ENCODE measurements at places on chromosomes 1 and 21. TPM values are rescaled to one million over a fixed set of nuclear protein-coding genes. Genes with fewer than 3 reads are reported as not detected.

The PLEKHN1 gene
- 2.0 TPM for total RNA-seq

DNA sequence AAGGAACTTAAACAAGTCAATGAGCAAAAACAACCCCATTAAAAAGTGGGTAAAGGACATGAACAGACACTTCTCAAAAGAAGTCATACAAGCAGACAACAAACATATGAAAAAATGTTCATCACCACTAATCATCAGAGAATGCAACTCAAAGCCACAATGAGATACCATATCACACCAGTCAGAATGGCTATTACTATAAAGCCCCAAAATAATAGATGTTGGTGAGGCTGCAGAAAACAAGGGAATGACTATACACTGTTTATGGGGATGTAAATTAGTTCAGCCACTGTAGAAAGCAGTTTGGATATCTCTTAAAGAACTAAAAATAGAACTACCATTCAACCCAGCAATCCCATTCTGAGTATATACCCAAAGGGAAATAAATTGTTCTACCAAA lies 51.2 kb downstream of the MRPL39 start:
- DNase-seq, result no peak

DNA sequence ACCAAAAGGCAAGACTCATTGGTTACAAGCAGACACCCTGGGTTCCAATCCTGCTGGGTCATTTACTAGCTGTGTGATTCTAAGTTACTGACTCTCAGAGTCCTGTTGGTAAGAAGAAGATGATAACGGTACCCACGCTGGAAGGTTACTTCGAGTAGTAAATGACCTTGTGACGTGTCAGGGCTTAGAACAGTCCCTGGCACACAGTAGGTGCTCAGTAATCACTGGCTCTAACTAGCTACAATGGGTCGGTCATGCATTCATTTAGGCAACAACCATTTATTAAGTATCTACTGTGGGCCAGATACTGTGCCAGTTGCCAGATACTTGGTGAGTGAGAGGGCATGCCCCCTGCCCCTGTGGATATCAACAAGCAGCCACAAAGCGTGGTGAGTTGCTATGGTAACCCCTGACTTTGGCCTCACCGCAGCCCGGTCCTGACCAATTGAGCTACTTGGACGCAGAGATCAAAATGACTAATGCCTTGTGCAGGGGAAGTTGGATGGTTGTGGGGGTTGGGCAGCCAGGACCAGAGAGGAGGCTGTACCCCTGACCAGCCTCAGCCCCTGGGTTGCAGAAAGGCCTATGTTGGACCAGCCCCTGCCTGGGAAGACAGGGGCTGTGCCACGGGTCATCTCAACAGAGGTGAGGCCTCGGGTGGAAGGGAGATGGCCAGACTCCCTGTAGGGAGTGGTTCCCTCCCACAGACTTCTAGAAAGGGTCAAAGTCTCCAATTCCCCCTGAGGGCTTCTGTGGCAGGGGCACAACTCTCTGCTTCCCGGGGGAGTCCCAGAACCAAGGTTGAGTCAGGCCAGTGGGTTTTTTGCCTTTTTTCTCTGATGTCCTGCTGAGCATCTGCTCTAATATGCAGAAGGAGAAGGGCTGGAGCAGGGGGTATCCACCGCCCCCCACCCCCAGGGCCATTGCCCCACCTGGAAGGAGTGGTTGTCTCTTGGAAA lies 16.0 kb downstream of the DHRS3 start:
- peak; percentile 69 for DNase-seq

GRCh38 chr1:18631496-18632217 lies 1.0 kb downstream of the PAX7 start:
- peak; percentile 85 for DNase-seq

The IGSF21 gene
- total RNA-seq, result 32.0 TPM

DNA sequence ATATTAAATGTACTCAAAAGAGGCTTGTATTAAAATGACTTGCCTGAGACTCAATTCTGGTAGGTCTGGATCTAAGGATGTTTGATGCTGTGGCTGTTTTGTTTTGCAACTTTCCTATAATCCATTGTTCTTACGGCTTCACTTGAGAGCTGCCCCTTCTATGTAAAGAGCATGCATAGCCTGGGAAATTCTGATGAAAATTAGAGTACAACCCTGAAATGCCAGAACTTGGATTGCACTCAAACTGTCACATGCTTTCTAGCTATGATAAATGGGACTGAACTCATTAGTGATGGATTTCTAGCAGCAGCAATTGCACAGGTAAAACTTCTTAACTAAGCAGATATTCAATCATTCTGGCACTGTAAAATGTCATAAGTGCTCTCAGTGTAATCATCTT lies 67.9 kb downstream of the OLFM3 start:
- no peak for DNase-seq

DNA sequence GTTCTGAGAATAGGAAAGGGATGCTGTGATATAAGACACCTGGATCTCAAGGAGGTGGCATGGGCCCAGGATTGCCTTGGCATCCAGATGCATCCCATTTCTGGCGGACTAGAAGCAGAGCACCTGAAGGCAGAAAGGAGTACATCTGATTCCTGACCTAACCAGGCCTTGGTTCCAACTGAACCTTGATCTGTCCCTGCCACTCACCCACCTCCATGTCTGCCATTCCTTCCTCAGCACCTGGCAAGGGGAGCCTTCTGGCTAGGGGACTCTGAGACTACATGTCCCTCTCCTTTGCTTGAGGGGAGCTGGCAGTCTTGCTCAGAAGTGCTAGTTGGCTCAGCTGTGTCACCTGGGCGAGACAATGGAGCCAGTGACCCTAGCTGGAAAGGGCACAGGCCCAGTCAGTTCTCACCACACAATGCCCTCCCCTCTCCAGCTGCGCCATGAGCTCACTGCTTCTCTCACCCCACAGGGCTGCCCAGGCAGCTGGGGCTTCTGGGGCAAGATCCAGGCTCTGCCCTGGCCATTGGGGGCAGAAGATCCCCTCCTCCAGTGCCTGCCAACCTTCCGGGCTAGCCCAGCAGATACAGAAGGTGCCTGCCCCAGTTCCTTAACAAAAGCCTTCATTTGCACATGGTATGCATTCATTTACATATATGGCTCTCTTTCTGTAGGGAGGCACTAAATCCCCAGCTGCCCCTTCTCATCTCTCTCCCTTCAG lies 2.9 kb downstream of the IGSF8 start:
- DNase-seq, result peak; percentile 90

DNA sequence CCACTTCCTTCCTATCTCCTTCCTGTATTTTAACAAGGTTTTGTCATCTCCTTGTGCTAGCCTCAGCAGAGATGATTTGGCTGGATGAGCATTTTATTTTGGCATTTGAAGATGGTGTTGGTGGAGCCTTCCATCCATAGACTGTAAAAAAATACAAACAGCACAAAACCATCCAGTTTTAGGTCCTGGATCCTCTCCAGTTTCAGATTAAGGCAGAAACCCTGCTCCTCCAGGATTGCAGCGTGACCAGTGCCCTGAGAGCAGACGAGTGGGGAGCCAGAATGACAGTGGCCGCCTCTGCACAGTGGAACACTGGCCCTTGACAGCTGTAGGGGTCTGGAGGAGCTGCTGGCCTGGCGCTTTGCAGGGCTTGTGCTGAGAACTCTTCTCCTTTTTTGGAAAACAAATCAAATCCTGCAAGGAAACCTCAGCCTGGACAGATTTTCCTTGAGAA lies 72.2 kb upstream of the GADD45A start:
- DNase-seq, result no peak

GRCh38 chr1:208165659-208166058 lies 78.5 kb downstream of the PLXNA2 start:
- no peak for DNase-seq

DNA sequence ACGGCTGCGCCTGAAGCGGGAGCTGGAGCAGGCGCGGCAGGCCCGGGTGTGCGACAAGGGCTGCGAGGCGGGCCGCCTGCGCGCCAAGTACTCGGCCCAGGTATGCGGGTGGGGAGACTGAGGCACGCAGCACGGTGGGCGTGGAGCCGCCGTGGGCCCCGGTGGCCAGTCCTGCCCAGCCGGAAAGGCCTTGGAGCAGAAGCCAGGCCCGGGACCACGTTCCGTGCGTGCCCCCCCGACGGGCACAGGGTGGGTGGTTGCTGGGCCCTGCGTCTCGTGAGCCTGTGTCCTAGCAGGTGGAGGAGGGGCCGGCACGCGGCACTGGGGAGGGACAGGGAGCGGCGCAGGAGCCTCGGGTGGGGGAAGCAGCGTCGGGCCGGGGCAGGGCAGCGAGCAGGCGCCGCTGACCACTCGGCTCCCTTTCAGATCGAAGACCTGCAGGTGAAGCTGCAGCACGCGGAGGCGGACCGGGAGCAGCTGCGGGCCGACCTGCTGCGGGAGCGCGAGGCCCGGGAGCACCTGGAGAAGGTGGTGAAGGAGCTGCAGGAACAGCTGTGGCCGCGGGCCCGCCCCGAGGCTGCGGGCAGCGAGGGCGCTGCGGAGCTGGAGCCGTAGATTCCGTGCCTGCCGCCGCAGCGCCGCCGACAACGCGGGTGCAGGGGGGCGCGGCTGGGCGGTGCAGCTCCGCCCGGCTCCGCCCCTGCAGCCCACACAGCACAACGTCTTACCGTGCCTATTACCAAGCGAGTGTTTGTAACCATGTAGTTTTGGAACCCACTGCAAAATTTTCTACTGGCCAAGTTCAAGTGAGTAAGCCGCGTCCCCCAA lies 78.2 kb downstream of the SKI start:
- DNase-seq, result peak; percentile 94
